Muscle of back (tissue), 13 donors: ENCODE measurements at places on chromosomes 1 and 21.

DNA sequence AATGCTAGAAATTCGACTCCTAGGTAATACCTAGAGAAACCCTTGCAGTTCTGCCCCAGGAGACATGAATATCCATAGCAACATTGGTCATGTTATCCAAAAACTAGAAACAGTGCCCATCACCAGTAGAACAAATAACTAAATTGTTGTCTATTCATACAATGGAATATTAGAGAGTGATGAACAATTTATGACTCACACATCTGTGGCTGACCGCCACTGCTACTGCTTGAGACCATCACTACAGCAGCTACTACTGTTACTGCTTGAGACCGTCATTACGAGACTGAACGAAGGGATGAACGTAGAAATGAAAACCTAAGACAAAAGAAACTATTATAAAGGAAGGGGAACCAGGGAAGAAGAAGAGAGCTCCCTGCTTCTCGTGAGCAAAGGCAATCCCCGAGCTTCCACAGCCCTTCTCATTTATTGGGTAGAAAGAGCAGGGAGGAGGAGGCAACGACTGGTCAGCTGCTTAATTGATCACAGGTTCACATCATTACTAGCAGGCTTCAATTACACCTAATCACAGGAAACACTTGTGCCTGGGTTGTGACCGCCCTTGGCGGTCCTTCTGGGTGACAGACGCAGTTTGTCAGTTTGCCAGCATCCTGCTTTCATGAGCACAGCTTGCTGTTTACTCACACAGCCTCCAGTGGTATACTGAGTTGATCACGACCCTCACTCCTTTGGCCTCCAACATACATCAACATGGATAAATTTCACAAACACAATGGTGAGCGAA, 14.1 kb upstream of the PADI4 start:
- DNase-seq, result no peak

DNA sequence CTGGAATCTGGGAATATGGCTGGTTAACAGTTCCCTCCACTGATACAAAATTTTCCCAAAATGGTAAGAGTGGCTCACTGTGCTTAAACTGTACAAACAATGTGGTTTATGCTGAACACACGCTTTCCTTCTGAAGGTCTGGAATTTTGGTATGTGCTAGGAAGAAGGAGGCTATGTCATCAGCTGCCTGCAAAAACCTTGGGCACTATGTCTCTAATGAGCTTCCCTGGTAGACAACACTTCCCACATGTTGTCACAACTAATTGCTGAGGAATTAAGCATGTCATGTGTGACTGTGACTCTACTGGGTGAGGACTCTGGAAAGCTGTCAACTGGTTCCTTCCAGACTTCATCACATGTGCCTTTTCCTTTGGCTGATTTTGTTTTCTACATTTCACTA, 29.2 kb downstream of the IPP start:
- peak; percentile 32 for DNase-seq

GRCh38 chr1:118828038-118828437, 160.1 kb downstream of the TBX15 start:
- no peak for DNase-seq

DNA sequence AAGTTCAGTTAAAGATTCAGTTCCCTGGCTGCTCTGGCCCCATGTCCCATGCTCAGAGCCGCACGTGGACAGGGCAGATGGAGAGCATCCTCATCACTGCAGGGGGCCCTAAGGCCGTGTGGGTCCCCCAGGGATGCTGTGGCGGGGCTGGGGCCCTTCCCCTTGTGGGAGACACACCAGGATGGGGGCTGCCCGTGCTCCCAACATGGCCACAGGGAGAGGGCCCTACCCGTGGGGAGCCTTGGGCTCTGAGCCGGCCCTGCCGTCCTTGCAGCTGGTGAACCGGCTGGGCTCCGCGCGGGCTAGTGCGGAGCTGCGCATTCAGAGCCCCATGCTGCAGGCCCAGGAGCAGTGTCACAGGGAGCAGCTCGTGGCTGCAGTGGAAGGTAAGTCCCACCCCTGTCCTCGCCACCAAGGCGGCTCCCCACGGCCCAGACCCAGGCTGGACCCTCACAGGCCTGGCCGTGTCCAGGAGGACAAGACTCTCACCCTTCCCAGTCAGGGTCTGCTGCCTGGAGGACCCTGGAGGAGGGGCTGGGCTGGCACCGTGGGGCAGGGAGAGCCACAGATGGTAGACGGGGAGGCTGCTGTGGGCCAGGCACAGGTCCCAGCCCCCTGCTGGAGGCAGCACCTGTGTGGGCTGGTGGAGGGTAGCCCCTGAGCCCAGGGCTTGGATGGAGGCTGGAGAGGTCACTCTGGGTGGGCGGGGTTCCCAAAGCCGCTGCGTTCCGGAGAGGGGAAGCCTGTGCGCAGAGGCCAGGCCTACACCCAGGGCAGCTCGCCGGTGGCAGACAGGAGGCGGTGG, 53.8 kb downstream of the TRIM11 start:
- DNase-seq, result no peak

- DNase-seq, result no peak
Measured at GRCh38 chr1:6392809-6393399, 663 bp downstream of the ACOT7 start.

GRCh38 chr1:87120779-87121178, 206.3 kb downstream of the HS2ST1 start:
- no peak for DNase-seq

DNA sequence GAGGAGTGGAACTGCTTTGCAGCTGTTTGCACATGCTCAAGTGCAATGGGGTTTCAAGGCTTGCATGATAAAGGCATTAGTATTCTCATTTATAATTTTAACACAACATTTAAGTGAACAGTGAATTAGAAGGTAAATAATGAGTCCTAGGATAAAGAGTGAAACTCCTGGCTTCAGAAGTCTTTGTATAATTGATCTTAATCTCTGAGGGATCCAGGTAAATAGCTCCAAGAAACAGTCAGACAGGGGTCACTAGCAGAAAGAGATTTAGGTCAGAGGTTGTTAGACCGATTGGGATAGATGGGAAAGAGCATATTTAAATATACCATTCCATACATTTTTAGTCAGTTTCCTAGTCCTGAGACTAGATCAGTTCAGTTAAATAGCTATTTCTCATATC, 14.1 kb upstream of the THEM4 start:
- no peak for DNase-seq

- no peak for DNase-seq
Measured at GRCh38 chr1:109356915-109357314, 40.8 kb downstream of the SORT1 start.

DNA sequence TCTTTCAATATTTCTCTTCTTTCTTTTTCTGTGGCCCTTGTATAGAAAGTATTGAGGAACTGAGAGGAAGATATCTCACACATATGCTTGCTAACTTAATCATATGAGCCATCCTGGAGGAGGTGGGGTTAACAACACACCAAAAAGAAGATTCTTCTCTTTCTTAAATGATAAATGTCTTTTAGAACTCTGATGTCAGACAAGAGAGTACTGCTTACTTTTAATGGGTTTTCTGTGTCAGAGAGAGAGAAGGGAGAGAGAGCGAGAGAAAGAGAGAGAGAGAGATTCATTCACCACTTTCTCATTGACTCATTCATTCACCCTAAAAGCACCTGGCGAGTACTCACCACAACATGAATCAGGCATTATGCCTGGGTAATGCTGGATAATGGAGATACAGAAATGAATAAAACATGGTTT, 250.3 kb upstream of the SGIP1 start:
- DNase-seq, result no peak

DNA sequence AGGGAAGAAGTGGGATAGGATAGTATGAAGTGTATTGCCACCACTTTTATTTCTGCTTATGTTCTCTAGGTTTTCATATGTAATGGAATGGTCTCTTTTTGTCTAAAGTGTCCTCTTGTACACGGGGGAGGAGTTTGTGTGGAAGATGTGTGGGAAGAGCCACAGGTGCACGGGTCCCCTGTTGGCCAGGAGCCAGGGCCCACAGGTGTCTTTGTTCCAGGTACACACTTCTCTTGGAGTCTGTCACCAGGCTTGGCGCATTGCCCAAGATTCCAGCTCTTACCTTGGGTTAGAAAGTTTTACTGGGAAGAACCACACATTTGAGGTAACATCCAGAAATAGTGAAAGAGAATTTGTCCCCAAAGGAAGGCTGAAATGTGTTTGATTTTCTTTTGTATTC, 10.5 kb downstream of the TENT5C start:
- DNase-seq, result no peak

GRCh38 chr21:31161157-31161556, 122.9 kb upstream of the KRTAP19-8 start:
- DNase-seq, result peak; percentile 33

GRCh38 chr1:42951588-42951987, 7.1 kb downstream of the SLC2A1 start:
- no peak for DNase-seq

GRCh38 chr1:25201006-25201405, 31.3 kb downstream of the SYF2 start:
- no peak for DNase-seq

DNA sequence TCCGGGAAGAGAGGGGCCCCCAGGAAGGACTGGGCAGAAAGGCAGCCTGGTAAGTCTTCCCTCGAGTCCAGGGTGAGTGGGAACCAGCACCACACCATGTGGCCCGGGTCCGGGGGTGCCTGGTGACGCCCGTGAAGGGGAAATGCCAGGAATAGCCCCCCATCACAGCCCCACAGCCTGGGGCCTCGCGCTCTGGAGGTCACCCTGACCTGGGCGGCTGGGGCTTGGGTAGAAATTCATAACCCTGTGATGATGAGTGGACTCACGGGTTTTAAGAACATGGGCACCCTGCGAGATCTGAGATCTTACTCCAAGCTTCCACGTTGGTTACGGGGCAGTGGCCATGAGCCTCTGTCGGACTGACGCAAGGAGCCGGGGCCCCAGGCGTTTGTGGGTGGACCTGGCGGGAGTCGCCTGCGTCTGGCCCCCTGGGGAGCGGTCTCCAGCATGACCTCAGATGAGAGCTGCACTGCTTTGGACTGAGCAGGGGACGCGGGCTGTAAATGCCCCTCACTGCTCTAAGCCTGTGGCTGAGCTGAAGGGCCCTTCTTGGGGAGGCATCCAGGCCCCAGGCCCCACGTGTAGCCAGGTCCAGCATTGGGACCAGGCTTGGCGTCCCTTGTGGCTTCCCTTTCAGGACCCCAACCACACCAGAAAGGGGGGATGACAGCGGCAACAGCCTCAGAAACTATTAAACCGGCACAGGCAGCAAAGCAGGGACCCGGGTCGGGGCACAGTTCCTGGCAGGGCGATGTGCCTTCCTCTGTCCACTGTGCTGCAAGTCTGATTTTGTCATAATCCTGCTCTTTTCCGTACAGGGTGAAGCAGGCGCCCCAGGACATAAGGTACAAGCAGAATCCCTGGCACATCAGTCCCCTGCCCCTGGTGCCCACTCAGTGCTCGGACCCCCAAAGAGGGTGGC, 60.0 kb downstream of the SLC19A1 start:
- no peak for DNase-seq

DNA sequence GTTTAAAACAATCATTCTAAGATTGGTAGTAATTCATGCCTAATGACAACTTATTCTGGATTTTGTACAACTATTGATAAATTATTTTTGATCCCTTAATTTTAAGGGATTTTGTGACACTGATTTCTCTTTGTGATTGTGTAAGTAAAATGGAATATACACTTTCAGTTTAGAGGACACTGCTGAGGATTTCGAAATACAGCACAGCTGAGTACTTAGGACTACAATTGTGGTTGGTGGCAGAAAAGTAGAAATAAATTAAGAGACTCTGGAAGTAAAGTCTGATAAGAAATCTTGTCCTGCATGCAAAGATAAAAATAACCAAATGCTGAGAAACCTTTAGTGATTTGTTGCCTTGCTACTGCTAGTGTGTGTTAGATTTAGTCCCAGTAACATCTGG, 40.0 kb downstream of the TYW3 start:
- no peak for DNase-seq

GRCh38 chr1:44723496-44724295, 7.3 kb downstream of the RNU5D-1 start:
- no peak for DNase-seq

DNA sequence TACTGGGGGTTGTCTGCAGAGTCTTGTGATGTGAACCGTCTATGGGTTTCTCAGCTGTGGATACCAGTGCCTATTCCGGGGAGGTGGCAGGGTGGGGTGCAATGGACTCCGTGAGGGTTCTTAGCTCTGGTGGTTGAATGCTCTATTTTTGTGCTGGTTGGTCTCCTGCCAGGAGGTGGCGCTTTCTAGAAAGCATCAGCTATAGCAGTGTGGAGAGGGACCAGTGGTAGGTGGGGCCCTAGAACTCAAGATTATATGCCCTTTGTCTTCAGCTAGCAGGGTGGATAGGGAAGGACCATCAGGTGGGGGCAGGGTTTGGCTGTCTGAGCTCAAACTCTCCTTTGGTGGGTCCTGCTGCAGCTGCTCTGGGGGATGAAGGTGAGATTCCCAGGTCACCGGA, 127.3 kb upstream of the PLD5 start:
- no peak for DNase-seq

DNA sequence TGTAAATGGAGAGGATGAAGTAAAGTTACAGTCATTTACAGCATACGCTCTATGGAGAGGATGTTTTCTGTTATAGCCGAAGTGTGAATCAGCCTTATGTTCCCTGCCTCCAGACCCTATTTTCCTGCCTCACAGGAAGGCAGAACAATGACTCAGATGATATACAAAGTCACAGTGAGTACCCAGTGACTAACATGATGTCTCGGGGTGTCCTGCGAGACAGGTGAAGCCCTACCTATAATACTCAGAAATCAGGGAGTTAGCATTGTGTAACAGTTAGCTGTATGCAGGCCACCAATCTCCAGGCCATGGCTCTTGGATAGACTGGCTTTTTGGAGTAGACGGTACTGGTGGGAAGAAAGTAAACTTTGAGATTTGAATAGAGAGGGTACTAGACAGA, 55.6 kb upstream of the FBXO28 start:
- no peak for DNase-seq

DNA sequence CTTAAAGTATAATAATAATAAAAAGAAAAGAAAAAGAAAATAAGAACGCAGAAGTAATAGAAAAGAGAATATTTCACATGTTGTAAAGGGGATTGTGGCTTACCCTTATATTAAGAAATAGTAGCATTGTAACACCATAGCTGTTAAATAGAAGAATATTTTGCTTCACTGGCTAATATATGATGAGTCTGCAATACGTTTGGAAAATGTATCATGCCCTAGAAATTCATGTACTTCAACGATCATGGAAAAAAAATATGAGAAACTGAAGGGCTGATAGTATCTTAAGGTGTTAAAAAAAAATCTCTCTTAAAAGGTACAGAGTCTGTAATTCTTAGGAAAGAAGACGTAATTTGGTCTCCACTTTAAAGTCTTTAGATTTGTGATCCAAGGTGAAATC, 1390.5 kb upstream of the ADGRL2 start:
- no peak for DNase-seq

DNA sequence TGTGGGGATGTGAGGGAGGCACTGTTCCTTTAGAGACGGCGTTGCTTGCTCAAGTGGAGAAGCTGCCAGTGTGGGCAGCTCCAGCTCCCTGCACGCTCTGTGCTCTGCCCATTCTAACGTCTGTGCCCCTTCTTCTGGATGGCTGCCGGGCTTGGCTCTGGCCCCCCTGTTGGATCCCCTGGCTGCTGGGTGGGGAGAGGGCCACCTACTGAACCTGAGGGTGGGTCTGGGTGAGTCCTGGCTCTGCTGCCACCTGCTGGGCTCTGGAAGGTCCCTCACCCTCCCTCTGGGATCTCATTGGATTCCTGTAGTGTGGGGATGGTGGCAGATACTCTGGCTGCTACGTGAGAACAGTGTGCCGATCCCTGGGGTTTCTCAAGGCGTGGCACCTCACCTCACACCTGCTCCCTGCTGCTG, 5.0 kb downstream of the PFKL start:
- no peak for DNase-seq
